Tongue (tissue), 3 donors: ENCODE measurements at places on chromosomes 5 and 9.
A peak's percentile ranks its signal among the peaks of the same experiment; 100 is the strongest.

- DNase-seq: no peak
Measured at GRCh38 chr5:17743580-17744435, 109.5 kb downstream of the TAF11L14 start.

GRCh38 chr9:18786196-18786595 lies 246.8 kb downstream of the SAXO1 start:
- no peak for DNase-seq

- peak; percentile 94 for DNase-seq
Measured at GRCh38 chr9:127199001-127199791, 65.4 kb upstream of the GARNL3 start.

- DNase-seq: no peak
Measured at GRCh38 chr9:123350590-123351310, 5.2 kb upstream of the CRB2 start.

DNA sequence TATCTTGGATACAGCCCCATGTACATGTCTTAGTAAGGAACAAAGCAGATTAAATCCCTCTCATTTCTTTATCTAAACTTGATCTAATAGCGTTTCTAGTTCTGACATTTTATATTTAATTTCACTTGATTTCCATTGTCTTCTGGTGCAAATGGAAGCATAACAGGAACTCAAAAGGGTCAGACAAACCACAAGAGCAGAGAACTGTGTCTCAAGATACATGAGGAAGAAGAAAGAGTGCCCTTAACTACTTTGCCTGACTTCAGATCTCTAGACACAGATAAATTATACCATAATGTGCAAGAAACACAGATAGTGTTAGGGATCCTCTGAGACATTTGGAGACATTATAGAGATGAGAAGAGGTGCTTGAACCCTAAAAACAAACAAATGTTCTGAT lies 20.7 kb upstream of the STX17 start:
- DNase-seq: no peak

GRCh38 chr9:91038483-91039124 lies 237.0 kb downstream of the SYK start:
- no peak for DNase-seq

DNA sequence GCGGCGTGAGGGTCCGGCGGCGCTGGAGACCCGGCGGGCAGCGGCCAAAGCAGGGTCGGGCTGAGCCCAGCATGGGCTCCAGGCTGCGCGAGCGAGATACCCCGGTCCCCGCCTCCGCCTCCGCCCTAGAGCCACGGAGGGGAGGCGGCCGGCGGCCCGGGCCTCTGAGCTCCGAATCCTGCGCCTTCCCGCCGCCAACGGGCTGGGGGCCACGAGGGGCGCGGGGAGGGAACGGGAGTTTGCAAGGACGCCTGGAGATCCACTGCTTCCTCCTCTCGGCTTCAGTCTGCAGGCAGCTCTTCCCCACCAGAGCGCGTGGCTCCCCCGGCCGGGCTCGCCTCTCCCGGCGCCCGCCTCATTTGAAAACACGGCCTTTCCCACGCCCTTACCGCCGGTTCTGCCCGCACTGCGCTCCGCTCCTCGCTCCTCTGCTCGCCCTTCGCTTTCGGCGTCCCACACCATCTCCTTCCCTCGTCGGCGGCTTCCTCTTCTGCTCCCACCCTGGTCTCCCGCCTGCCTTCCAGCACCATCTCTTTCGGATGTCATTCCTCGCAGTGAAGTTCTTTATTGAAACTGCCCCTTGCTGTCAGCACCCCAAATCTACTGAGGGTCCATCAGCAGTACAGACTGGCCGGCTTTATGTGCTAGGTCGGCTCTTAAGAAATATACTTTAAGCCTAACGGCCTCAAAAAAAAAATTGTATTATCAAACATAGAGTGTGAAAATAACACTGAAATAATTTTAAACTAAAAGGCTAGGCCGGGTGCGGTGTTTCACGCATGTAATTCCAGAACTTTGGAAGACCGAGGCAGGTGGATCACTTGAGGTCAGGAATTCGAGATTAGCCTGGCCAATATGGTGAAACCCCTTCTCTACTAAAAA lies 105.0 kb upstream of the FAM120A start:
- peak; percentile 69 for DNase-seq

- DNase-seq: peak; percentile 79
Measured at GRCh38 chr5:126777257-126777974, 480 bp downstream of the LMNB1 start.

DNA sequence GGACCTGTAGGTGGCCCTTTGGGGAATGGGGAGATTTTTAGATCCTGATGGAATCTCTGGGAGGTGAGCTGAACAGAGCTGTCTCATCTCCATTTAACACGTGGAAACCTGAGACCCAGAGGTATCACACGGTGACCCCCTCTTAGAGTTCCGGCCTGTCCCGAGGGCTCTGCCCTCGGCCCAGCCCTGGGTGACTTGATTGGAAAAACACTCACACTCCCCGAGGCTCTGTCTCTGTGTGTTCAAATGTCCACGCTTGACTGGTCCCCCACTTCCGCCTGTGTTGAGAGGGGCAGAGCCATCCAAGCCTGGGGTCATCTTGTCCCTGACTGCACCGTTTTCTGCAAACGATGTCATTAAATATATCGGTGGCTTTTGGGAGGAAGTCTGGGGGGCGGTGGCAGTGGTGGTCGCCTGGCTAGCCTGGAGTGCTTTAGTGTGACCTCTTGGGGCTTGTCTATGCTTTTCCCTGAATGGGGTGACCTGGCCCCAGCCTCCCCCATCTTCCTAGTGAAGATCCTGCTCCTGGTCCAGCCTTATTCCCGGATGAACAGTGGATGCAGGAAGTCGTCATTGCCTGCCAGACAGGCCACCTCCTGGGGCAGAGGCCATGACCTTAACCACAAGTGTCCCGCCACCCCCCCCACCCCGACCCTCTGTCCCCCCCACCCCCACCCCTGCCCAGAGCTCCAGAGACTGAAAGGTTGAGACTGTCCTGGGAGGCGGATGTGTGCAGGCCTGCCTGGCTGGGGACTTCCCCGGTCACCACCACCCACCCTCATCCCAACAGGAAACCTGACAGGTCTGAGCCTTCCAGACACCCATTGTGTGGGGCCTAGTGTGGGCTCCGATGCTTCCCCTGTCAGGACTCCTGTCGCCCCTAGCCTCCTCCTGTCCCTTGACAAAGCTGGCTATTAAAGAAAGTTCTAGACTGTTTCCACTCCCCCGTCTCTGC lies 5.3 kb upstream of the DAB2IP start:
- no peak for DNase-seq
